ENCODE measurements at places on chromosomes 6 and 20. TPM values are rescaled to one million over a fixed set of nuclear protein-coding genes. Genes with fewer than 3 reads are reported as not detected.

- DNase-seq: no peak
These were observed 171.3 kb downstream of the CD24 start for GRCh38 chr6:106803188-106803587.

GRCh38 chr6:132285004-132285780 is 116.1 kb downstream of the MOXD1 start:
- DNase-seq: no peak

- DNase-seq: no peak
These were observed 27.6 kb upstream of the GSTA5 start for GRCh38 chr6:52868240-52868639.

Gene BLCAP
- 67.8 TPM for polyA plus RNA-seq

Gene APCDD1L
- polyA plus RNA-seq: 0.10 TPM

Gene TGM2
- 92.7 TPM for polyA plus RNA-seq

GRCh38 chr6:41017663-41018062 is 21.4 kb downstream of the UNC5CL start:
- no peak for DNase-seq

DNA sequence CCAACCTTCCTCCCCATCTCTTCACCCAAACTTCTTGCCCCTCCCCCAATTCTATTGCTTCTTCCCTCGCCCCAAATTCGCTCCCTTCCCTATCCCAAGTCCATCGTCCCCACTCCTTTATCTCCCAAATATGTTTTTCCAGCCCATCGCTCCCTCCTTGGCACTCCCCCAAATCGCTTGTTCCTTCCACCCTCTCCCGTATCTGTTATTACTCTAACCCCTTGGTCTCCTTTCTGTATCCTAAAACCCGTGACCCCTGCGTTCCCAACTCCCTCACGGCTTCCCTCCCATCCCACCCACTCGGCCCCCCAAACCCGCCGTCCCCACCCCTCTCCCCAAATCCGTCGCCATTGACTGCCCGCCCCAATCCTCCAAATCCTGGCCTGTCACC is 584 bp downstream of the MTCH1 start:
- DNase-seq: no peak

GRCh38 chr6:16079354-16079753 is 49.5 kb upstream of the MYLIP start:
- no peak for DNase-seq

Gene TRIM10
- polyA plus RNA-seq: 6.4 TPM

- no peak for DNase-seq
These were observed 5.8 kb downstream of the TFAP2C start for GRCh38 chr20:56634735-56635385.

- DNase-seq: no peak
These were observed 128.9 kb downstream of the CLIC5 start for GRCh38 chr6:45886776-45887175.

DNA sequence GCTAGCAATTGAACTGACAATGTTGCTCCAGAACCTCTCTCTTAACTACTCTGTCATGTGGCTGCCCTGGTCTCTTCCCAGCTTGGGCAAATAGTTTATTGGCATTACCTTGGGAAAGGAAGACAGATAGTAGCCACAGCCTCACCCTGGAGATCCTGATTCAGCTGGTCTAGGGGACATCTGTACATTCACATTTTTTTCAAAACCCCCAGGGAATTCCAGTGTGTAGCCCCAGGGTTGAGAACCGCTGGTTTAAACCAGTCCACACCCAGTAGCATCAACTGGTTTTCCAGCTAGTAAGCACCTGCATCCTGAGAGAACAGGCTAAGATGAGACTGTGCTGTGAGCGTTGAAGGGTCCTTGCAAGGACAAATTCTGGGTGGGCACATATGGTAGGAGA is 9.6 kb downstream of the SCUBE3 start:
- DNase-seq: no peak

Gene TAPBP
- 64.1 TPM for polyA plus RNA-seq

Gene EDN1
- 7.3 TPM for polyA plus RNA-seq

Gene ZNF165
- polyA plus RNA-seq: 4.3 TPM

Gene THBS2
- polyA plus RNA-seq: 4.7 TPM

- no peak for DNase-seq
These were observed 11.1 kb downstream of the HEBP2 start for GRCh38 chr6:138415125-138415524.

DNA sequence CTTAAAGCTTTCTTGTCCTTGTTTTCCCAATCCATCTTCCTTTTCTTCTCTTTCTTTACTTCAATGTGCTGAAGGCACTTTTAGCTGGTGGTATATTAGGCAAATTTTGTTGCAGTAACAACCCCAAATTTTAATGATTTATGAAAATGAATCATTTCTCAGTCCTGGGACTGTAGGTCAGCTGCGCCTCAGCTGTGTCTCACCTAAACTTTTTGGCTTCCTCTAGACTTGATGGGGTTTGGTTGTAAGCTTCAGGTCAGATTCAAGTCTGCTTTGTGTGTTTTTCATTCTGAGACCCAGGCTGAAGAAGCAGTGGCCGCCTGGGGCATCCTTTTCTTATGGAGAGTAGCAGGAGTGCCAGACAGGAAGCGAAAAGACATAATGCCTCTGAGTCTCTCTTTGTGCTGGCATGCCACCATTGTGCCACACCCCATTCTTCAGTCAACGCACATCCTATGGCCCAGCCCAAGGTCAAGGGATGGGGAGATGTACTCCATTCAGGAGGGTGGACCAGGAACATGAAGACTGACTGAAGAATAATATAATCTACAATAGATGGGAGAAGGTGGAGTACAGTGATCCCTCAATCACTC is 28.9 kb upstream of the CD83 start:
- DNase-seq: no peak

DNA sequence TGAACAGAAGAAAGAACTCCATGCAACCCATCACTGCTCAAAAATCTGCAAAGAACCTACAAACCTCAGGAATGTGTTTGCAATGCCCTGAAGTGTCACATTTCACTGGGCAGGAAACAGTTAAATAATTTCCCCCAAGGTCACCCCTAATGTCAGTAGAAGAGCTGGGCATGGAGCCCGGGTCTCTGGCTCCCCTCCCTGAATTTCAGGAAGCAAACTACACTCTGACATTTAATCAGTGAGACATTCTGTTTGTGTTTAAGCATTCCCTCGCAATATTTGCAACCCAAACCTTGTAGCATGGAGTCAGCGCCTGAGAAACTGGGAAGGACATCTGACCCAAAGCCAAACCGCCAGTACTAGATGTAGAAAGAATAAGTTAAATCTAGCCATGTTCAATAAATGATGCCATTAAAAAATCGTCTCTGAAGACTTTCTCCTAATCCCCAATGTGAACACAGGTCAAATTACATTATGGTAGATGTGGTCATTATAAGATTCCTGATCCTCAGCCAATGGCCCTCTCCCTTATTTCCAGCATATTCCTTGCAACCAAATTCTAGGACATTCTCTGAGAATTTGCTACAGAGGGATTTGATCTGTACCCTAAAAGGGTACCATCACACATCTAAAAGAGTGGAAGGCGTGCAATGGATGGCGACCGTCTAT is 91.2 kb upstream of the ADTRP start:
- DNase-seq: no peak

DNA sequence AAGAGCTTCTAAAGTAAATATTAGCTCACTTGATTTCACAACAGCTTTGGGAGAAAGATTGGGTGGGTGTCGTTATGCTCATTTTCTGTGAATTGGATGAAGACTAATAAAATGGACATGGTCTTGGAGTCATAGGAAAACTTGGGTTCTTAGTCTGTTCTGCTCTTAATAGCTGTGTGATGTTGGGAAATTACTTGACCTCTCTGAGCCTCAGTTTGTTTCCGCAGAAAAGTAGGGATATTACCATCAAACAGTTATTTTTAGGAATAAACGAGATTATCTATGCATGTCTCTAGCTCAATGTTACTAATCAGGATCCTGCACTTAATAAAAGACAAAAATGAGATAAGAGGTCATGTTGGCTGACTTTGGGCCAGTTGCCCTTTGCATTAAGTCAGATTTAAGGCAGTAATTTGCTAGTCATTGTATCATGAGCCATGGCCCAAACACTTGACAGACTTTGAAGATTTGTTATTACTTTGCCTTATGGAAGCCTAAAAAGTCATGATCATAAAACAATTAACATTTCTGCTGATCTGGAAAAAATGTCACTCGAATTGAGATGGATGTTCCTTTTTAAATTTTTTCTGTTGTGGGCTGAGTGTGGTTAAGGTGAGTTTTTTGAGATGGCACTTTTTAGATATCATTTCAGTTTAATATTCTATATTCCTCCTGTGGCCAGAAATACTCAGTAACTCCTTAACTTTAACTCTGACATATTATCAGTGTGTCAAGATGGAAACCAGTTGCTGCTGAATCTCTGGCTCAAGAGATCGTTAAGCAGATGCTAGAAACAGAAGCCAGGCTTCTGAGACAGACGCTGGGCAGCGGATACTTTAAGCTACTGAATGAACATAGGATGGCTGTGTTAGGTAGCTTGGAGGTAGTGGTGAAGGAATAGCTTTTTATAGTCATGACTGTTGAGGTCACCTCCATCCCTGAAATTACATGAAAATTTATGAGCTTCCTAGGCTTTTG is 291.6 kb downstream of the PHF3 start:
- DNase-seq: no peak

- peak; percentile 33 for DNase-seq
These were observed 534 bp downstream of the NANP start for GRCh38 chr20:25623225-25623735.

Gene GNRH2
- not detected for polyA plus RNA-seq

Gene RIPOR2
- polyA plus RNA-seq: 1.8 TPM

GRCh38 chr20:56160956-56161355 is 87.6 kb upstream of the MC3R start:
- no peak for DNase-seq

DNA sequence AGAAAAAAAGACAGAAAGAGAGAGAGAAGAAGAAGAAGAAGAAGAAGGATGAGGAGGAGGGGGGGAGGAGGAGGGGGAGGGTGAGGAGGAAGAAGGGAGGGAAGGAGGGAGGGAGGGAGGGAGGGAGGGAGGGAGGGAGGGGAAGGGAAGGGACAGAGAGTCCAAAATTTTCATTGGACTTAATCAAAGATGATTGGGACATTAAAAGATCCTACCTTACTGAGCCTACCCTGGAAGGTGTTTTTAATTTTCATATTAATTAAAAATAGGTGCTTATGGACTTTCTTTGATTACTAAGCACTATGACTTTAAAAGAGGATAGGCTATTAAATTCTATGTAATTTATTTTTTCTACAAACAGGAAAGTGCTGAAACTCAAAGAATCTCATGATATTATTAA is 299.9 kb upstream of the THEMIS start:
- no peak for DNase-seq

- no peak for DNase-seq
These were observed 13.7 kb downstream of the RIPK1 start for GRCh38 chr6:3081960-3082359.

Gene FERMT1
- polyA plus RNA-seq: 27.2 TPM

DNA sequence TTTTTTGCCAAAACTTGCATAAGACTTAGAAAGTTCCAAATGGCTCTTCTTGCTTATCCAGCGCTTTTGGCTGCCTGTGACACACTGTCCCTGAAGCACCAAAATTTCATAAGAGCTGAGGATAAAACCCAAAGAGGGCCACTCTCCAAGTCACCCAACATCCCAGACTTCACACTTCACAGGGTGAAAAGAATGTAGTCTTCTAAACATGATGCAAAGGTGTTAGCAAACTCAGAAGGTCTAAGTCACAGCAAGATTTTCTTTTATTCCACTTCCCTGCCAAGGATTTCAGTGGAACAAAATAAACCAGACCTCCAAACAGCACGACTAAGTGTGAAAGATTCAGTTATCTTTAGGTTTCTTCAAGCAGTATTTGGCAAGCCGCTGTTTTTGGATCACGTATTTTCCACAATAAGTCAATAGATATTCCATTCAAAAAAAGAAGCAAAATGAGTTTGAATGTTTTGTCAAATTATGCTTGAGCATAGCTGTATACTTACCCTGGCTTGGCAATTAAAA is 44.6 kb upstream of the CD93 start:
- no peak for DNase-seq

Gene GABRR2
- 0.81 TPM for polyA plus RNA-seq

Gene GABRR1
- polyA plus RNA-seq: not detected

- peak; percentile 25 for DNase-seq
These were observed 34.0 kb upstream of the BMP6 start for GRCh38 chr6:7691675-7692452.

GRCh38 chr6:19754686-19755085 is 82.5 kb upstream of the ID4 start:
- DNase-seq: no peak

Gene FHL5
- 1.4 TPM for polyA plus RNA-seq

DNA sequence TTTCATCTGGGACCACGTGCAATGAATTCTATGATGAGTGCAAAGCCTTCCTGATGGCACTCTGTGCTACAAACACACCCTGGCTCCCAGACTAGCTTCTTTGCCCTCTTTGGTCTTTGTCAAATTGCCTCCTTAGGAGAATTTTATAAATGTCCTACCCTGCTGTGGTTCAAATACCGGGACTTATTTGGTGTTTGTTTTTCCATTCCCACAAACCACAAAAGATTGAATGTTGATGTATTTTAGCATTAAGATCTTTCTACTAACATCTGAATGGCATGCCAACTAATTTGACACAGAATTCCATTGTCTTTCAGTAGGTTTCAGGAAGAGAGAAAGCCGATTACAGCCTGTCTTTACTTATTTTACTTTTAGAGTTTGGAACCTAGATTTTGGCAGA is 424.2 kb upstream of the SLC35B3 start:
- DNase-seq: no peak

Gene CFB
- 72.1 TPM for polyA plus RNA-seq

Gene C6orf15
- not detected for polyA plus RNA-seq

DNA sequence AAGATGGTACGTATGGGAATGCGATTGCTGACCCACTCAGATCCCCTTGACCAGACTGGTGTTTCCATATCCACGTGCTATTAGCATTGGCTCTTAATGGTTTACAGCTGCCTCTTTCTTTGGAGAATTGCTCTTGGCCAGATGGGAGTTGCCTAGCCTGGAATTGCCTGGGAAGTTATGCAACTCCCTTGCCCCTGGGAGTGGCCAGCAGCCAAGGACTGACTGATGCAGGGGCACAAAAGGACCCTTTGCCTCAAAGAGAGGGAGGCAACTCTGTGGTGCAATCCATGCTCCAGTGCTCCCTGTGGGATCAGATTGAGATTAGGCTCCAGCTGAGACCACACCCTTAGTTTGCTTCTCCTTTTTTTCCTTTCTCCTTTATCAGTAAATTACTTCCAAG is 203.5 kb upstream of the JAG1 start:
- DNase-seq: no peak

DNA sequence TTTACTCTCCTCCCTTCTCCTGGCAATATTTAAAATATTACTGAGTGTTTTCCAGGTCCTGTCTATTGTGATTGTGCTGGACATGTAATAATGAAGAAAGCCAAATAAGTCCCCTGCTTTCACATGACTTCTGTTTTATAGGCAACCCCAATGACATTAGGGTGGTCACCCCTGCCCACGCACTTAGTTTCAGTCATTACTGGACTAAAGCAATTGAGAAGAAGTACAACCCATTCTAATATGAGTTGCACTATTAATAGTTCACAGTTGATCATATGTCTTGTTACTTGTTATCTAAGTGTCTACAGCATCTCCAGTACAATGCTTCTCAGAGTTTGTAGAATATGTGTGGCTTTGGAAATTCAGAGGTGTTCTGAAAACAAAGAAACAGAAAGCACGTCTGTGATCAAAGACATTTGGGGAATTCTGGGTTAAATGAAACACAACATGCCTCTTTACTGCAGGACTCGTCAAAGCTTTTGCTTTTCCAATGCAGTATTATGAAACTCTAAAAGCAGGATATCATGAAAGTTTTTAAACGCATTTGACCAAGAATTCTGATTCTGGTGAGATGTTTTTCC is 789.5 kb downstream of the DHX35 start:
- no peak for DNase-seq

Gene C20orf202
- polyA plus RNA-seq: 0.67 TPM

Gene COMMD7
- polyA plus RNA-seq: 24.2 TPM
